Vagina (tissue), 2 donors: ENCODE measurements at places on chromosomes 11 and 22. TPM values are rescaled to one million over a fixed set of nuclear protein-coding genes. Genes with fewer than 3 reads are reported as not detected.

Gene FAT3
- 9.6 TPM for total RNA-seq

Gene CTSW
- 0.74 TPM for total RNA-seq

Gene TSGA10IP
- not detected for total RNA-seq

Gene GAB4
- total RNA-seq: not detected

Gene MYO7A
- 9.1 TPM for total RNA-seq

Gene C11orf87
- total RNA-seq: not detected

Gene APOL6
- 11.5 TPM for total RNA-seq

Gene LRRC32
- total RNA-seq: 66.3 TPM

Gene OR8G1
- total RNA-seq: not detected

Gene MRGPRG
- not detected for total RNA-seq

Gene UCP3
- total RNA-seq: 1.2 TPM

Gene TAF10
- 48.1 TPM for total RNA-seq

Gene ANGPTL5
- total RNA-seq: not detected

Gene CNGA4
- not detected for total RNA-seq

Gene CALCA
- total RNA-seq: not detected

Gene OR51E2
- total RNA-seq: 0.98 TPM

Gene LYVE1
- total RNA-seq: 62.9 TPM

Gene NUDT8
- total RNA-seq: 23.8 TPM

Gene MYH9
- 333 TPM for total RNA-seq

Gene MIAT
- 2.7 TPM for total RNA-seq

Gene MS4A8
- not detected for total RNA-seq

Gene FEN1
- total RNA-seq: 9.6 TPM

Gene MS4A6E
- 3.4 TPM for total RNA-seq

Gene DDI1
- total RNA-seq: not detected

Gene SMC1B
- not detected for total RNA-seq

Gene DUSP8
- 2.9 TPM for total RNA-seq

Gene CD81
- 526 TPM for total RNA-seq

Gene KCNJ5
- total RNA-seq: 1.5 TPM

Gene TEX54
- total RNA-seq: not detected

Gene HINFP
- 22.1 TPM for total RNA-seq

Gene IRAG1
- 18.2 TPM for total RNA-seq

Gene TRPM5
- total RNA-seq: not detected

Gene TMEM225
- total RNA-seq: not detected

Gene TMEM151A
- 1.7 TPM for total RNA-seq

Gene MMP27
- not detected for total RNA-seq

Gene C11orf86
- total RNA-seq: not detected

Gene ARFGAP2
- 79.3 TPM for total RNA-seq

Gene OR52N4
- not detected for total RNA-seq

Gene DCHS1
- total RNA-seq: 28.7 TPM

Gene TTC36
- total RNA-seq: not detected

Gene SPDYC
- total RNA-seq: not detected

Gene CLCF1
- total RNA-seq: 20.6 TPM

Gene MUC15
- 8.3 TPM for total RNA-seq

Gene PGGHG
- total RNA-seq: 46.7 TPM

Gene PRODH
- 17.4 TPM for total RNA-seq

Gene MSANTD4
- total RNA-seq: 29.5 TPM

Gene GPR137
- 20.6 TPM for total RNA-seq

Gene C11orf16
- total RNA-seq: not detected

Gene MIOX
- total RNA-seq: not detected

Gene BCR
- total RNA-seq: 52.5 TPM

Gene TMEM121B
- not detected for total RNA-seq

Gene MS4A15
- not detected for total RNA-seq

Gene WT1
- total RNA-seq: 32.7 TPM

Gene MS4A1
- not detected for total RNA-seq

Gene OR52E8
- total RNA-seq: not detected

Gene PDGFD
- 21.9 TPM for total RNA-seq
